ENCODE measurements at places on chromosomes 4 and X.

- no peak for DNase-seq
Observed at GRCh38 chr4:158782551-158783360, 13.9 kb downstream of the FNIP2 start.

GRCh38 chrX:39492497-39493162, 605.1 kb downstream of the BCOR start:
- no peak for DNase-seq

DNA sequence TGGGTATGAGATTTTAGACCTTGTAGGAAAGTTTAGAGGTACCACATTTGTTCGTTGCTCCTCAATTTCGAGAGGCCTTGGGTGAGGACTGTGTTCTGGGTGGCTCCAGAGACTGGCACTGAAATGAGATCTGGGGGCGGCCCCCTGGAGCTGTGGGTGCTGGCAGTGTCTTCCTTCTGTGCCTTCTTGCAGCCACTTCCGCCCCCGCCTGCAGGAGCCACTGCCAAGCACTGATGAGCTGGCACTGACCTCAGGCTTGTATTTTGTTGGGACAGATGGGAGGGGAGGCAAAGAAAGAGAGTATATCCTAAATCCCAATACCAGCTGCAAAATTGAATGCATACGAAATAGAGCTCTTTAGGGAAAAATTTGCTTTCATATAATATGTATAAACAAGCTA, 64.5 kb upstream of the CLDN34 start:
- no peak for DNase-seq

GRCh38 chr4:76709772-76710090, 188.2 kb downstream of the SOWAHB start:
- DNase-seq = no peak

GRCh38 chr4:60953826-60954225, 246.3 kb upstream of the ADGRL3 start:
- DNase-seq = no peak

DNA sequence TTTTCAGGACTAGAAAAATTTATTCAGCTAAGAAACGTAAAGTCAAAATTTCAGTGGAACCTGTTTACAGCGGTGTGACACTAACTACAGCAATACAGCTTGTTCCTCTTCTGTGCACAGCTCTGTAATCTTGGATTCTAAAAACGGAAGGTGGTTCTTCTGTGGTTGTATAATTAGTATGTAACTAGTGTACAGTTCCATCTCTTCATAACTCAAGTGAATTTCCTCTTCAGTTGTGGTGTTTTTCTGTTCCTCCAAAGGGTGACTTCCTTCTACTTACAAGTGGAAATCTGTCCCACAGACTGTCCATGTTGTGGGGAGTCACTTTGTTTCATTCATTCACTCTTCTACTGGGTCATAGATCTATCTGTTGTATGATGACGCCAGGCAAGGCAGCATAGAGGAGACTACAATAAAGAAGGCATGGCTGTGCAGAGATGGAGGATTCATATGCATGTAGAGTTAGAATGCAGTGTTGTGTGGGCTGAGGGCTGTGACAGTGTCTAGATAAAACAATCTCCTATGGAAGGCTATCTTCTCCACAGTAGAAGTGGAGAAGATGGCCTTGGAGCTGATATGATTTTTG, 5.4 kb downstream of the DAPP1 start:
- DNase-seq = no peak

DNA sequence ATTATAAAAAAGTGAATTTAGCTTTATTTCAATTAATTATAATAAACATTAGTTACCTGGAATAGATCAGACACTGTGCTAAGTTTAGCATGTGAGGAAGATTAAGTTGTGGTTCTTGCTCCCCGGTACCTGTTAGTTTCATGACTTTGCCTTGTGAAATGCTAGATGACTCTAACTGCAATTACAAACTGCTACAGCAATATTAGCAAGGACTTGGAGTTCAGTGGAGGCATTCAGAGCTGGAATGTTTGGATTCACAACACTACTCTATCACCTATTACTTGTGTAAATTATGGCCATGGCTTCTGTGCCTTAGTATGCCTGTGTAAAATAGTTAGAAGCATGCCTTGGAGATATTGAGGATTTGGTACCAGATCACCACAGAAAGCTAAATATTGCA, 21.4 kb upstream of the ANXA10 start:
- DNase-seq = no peak

DNA sequence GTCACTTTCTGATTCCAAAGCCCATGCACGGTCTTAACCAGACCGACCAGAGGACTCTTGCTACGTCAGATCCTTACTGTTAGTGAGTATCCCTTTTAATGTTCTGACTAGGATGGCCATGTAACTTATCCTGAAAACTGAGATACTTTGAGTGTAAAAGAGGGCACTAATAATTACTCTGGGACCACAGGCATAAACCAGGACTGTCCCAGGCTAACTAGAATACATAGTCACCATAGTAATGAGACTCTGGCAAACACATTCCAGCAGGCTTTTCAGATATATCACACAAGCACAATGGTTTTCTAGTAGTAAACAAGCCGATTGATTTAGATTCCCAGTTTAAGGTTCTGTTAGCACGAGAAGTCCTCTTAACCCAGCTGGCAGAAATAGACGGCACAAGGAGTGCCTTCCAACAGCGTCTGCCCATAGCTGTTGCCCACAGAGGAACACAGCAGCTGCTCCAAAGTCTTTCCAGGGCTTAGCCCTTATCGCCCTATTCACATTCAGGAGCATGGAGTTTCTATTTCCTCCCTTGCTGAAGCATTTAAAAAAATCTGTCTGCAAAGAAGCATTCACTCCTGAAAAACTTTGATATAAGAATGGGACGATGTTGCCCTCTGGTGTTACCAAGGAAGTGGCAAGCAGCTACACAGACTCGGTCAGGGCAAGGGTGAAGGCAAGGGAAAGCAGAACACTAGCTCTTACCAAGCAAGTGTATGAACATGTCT, 92.4 kb downstream of the CXCL13 start:
- DNase-seq = no peak

DNA sequence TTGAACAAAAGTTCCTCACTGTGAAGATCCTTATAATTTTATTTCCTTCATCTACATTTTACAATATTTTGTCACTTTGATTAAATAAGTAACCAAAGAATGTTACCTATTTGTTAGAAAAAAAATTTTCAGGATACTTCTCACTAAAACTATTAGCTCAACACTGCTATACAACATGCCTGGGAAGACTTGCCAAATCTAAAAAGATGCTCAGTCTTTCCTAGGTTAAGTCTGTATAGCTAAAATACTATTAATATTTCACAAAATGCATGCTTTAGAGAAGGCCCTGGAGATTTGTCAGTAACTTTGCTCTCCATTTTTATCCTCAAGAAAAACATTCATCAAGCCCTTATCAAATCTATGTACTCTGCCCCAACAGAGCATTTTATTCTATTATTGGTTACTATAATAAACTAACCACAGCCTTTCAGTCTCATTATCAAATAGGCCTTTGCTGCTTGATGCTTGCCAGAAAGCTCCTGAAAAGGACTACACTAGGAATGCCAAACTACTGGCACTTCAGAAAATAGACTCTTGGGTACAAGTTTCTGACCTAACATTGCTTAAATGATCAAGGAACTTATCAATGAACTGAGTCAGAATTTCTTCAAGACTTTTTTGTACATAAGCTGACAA, 17.7 kb downstream of the NEK1 start:
- DNase-seq = no peak

DNA sequence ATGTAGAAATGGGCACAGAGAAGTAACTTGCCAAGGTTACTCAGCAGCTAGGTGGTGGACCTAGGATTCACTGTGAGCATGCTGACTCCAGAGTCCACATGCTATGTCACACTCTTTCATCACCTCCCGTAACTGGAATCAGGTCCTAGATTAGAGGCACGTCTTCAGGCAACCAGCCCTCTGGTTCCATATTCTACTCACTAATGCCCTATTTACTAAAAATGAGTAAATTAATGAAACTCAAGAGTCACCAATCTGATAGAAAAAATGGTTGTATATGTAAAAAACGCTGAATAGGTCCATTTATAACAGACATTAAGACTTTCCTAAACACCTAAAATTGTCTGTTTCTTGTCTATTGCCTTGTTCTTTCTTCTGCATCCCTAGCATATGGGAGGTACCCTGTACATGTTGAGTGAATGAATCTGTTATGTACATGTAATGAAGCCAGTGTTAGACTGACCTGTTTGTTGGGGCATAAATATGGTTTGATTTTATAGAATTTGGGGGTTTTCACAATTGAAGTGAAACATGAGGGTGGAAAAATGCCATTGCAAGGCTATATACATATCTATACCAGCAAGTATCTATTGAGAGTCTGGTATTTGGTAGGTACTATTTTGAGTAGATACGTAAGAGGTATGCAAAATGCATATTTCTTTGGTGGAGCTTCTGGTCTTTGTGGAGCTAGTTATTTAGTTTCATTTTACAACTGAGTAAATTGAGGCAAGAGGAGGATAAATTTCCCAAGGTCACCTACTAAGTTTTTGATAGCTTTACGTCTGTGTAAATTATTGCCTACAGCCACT, 7.5 kb upstream of the RUFY3 start:
- DNase-seq = no peak

DNA sequence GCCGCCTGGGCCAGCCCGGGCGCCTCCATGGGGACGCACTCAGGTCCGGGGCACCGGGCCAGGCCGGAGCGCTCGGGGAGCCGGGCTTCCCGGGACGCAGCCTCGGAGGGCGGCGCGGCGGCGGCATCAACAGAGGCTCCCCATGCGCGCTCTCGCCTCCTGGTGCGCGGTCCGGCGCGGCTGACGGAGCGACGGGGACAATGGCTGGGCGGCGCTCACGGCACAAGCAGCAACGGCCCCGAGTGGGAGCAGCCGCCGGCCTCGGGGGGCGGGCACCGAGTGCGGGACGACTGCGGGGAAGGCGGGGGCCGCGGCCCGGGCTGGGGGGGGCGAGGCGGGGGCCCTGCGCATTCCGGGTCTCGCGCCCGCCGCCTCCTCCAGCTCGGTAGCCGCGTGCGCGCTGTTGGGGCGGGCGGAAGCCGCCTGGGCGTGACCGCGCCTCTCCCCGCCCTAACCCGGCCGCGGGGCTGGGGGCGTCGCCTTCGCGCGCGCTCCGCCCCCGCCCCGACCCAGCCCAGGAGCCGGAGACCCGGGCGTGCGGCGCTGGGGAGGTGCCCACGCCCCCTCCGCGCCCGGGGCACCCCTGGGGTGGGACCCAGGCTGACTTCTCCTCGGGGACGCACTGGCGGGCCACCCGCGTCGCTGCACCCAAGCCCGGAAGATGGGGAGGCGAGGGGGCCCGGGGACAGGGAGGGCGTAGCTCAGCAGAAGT, at the start of gene PRKX:
Gene PRKX (minus strand): TSS at position 425 of the 712 bp plus-strand sequence. CDS start 396 bp downstream, at position 29.
- no peak for DNase-seq

DNA sequence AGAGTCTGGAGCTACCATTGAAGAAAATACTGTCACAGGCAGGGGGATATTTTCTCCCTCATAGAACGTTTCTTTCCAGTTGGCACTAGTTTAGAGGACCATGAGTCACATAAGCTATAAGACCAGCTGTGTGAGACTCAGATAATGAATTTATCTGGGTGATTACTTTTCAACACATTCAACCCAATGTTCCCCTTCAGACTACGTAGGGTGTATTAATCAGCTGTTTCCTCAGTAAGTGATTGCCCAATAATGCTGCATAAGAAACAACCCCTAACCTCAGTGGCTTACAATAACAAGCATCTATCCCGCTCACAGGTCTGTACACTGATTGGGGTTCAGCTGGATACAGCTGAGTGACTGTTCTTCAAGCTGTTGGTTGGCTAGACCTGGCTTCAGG, 38.1 kb downstream of the CBLL2 start:
- no peak for DNase-seq

- no peak for DNase-seq
Observed at GRCh38 chr4:120850018-120850599, 72.4 kb downstream of the PRDM5 start.

GRCh38 chrX:108018656-108019381, 26.0 kb upstream of the VSIG1 start:
- DNase-seq = no peak

- DNase-seq = no peak
Observed at GRCh38 chr4:5039800-5040199, 11.5 kb upstream of the STK32B start.

GRCh38 chr4:148060264-148061140, 328.6 kb downstream of the ARHGAP10 start:
- no peak for DNase-seq

GRCh38 chrX:109751698-109752097, 18.6 kb upstream of the ACSL4 start:
- no peak for DNase-seq

GRCh38 chr4:52317361-52317879, 266.3 kb downstream of the SPATA18 start:
- DNase-seq = no peak

DNA sequence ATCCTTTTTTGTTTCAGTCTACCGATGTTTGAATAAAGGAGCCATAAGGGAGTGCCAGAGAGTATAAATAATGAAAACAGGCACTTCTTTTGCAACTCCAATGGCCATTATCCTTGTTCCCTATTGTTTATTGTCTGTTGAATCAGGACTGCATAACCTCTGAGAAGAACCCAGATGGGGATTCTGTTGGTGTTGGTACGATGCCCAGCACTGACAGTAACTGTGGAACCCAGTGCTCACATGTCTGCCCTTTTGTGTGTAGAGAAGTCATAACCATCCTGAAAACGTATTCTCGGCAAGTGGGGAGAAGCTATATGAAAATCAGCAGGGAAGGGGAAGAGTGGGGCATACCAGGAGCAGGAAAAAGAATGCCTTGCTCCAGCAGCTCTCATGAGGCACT, 195.1 kb upstream of the EDNRA start:
- no peak for DNase-seq

- no peak for DNase-seq
Observed at GRCh38 chr4:106299977-106300376, 16.0 kb downstream of the TBCK start.

GRCh38 chrX:69238887-69239231, 73.6 kb upstream of the PJA1 start:
- no peak for DNase-seq

GRCh38 chrX:114798907-114799306, 215.0 kb downstream of the HTR2C start:
- DNase-seq = no peak

GRCh38 chr4:105605493-105605892, 53.1 kb downstream of the ARHGEF38 start:
- no peak for DNase-seq

- peak; percentile 57 for DNase-seq
Observed at GRCh38 chrX:110847334-110847733, 51.7 kb upstream of the CHRDL1 start.

DNA sequence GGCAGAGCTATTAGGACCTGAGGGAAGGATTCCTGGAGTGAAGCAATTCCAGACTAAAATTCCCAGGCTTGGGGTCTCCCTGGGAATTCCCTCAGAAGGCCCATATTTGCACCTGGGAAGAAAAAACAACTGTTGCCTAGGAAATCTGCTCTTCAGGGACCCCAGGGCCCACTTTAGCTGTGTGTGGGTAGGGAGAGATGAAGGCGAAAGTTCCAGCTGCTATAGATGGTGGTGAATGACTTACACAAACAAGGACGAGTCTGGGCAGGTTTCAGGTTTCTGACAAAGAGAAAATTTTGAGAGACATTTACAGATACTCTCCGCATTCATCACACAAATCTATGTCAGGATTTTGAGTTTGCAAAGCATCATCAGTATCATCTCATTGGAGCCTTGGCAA, 126.1 kb downstream of the GPC3 start:
- no peak for DNase-seq
